RWPE2 (cell line): ENCODE measurements at places on chromosomes 1 and 21.

DNA sequence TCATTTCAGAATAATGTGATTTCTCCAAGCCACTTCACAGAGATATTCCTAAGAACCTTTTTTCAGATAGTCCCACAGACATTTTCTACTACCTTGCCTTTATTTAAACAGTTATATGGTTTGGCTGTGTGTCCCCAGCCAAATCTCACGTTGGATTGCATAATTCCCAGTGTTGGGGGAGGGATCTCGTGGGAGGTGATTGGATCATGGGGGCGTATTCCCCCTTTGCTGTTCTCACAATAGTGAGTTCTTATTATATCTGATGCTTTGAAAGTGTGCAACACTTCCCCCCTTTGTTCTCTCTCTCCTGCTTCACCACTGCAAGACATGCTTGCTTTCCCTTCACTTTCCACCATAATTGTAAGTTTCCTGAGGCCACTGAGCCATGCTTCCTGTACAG lies 93.6 kb upstream of the ZNF678 start:
- DNase-seq = no peak

DNA sequence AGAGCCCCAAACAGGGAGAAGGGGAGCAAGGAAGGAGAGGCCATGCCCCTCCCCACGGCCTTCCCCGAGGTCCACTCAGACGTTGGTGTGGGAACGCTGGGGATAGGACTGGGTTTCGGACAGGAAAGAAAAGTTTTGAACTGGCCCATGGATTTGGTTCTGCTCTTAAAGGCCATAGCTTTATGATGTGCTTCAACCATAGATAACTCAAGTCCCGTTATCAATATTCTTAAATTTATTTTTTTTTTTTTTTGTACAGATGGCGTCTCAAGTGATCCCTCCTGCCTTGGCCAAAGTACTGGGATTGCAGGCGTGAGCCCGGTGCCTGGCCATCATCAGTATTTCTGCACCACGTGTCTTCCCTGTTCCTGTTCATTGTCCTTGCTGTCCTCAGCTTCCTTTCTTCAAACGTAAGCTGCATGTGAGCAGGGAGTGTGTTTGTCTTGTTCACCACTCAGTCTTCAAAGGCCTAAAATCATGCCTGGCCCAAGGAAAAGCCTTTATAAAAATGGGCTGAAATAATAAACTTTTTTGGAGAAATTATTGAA lies 820 bp upstream of the KRTAP10-1 start:
- DNase-seq = no peak

DNA sequence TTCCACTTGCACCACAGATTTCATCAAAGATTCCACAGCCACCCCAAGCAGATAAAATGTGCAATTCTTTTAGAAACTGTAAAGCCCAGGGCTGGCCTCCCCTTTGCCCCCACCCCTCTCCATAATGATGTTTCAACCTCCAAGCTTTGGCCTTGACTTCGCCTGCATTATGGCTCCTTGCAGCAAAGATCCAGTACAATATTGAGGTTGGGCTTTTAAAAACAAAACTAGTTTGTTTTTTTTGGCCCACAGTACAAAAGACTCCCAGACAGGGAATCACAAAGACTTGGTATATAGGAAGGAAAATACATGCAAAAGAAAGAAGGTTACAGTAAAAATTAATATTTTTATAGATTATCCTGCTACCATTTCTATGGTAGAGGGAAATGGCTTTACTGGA lies 356.5 kb upstream of the PTBP2 start:
- DNase-seq = no peak

DNA sequence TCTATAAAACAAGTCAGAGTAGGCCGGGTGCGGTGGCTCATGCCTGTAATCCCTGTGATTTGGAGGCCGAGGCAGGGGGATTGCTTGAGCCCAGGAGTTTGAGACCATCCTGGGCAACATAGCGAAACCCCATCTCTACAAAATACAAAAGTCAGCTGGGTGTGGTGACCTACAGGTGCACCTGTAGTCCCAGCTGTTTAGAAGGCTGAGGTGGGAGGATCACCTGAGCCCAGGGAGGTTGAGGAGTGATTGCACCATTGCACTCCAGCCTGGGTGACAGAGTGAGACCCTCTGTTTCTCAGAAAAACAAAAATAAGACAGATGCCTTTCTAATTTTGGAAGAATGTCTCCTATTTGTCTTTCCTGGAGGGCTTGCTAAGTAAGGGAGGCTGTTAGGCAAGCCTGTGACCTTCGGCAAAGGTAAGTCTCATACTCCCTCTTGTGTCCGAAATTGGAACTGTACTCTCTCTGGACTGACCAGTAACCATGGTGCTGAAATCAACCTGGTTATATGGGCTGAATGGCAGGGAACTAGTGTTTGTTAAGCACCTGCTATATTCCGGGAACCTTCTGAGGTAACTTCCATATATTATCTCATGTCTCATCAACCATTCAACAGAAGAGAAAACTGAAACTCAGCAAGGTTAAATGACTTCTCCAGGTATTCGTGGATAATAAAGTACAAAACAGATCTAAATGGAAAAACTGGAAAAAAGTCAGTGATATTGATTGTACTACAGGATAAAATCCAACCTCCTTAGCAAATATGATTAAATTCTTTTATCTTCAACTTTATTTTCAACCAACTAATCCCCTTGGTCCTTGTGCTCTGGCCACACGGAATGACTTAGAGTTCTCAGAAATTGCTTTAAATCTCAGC lies 11.8 kb upstream of the RAB3B start:
- DNase-seq = no peak

DNA sequence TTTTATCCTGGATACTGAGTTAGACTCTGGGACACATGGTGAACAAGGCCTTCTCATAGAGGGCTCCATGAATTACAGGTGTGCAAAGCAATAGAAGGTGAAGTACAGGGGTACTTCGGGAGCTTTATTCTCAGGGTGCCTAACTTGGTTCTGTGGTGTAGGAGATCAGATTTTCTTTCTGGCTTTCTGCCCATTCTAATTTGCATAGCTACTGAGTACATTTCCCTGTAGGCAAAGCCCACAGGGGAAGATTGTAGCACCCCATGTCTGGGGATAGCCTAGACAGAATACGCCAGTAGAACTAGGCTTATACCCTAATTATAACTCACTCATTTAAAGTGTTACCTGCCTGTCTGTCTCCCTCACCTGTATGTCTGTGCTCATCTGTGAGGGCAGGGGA lies 49.7 kb downstream of the PGM1 start:
- no peak for DNase-seq

DNA sequence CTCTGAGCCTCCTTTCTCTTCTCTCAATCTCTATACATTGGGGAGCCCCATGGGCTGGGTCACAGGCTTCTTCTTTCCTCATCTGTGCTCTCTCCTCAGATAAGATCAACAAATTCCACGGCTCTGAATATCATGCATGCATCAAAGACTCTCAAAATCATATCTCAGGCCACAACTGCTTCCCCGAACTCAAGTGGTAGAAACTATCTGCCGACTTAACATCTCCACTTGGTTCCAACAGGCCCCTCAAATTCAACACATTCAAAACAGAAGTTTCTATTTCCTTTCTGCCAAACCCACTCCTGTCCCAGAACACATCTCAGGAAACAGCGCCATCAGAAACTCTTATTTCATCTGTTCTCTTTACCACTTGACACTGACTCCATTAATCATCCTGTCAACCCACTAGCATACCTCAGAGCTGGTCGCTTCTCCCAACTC lies 16.7 kb downstream of the DDX59 start:
- DNase-seq = no peak

DNA sequence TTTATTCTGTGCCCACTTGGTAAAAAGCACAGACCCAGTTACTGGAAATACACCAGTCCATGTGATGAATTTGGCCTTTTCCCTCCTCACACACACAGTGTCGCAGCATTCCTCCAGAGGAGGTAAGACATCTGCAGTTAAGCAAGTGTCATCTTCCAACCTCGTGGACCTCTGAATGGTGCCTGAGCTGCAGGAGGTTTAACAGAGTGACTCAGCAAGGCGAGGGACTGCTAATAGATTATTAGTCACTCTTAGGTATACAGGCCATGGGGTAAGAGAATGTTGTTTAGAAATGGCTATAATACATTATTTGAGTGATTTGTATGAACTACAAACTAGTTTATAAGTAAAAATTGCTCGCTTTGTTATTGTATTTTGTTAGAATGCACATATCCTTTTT lies 8.6 kb upstream of the LRRC8B start:
- DNase-seq = peak; percentile 69

GRCh38 chr1:74964508-74965102 lies 169.6 kb upstream of the LHX8 start:
- DNase-seq = no peak

DNA sequence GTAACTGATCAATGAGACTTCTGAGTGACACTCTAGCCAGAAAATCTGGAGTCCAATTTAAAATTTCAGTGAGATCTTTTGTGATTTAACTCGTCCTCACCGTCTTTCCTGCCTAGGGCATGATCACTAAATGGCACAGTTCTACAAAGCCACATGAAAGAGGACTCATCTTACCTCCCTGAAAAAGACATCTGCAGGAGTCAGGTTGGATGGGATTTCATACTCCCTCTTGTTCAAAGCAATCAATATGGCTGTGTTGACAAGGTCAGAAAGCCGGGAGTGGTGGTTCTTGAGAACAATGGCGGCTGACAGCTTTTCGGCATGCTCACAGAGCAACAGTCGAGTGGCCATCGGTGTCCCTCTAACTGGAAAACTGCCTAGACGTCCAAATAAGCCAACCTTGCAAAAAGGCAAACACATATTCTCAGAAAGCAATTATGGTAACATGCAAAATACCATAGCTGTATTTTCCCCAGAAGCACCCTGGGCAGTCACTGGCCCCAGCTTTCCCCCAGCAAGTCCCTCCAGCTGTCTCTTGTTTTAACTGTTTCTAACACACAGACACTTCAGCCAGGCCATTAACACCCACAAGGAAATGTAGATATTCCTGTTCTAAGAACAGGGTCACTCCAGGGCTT lies 36.6 kb upstream of the ACTA1 start:
- no peak for DNase-seq

- no peak for DNase-seq
Observed at GRCh38 chr1:79959635-79960034, 953.1 kb upstream of the ADGRL4 start.

- no peak for DNase-seq
Observed at GRCh38 chr1:43034195-43034658, 75.6 kb upstream of the SLC2A1 start.

- DNase-seq = no peak
Observed at GRCh38 chr1:162166917-162167615, 97.6 kb downstream of the NOS1AP start.

- peak; percentile 45 for DNase-seq
Observed at GRCh38 chr1:43537423-43538142, 6.9 kb downstream of the PTPRF start.

GRCh38 chr1:18632783-18633421 lies 2.3 kb downstream of the PAX7 start:
- DNase-seq = no peak

DNA sequence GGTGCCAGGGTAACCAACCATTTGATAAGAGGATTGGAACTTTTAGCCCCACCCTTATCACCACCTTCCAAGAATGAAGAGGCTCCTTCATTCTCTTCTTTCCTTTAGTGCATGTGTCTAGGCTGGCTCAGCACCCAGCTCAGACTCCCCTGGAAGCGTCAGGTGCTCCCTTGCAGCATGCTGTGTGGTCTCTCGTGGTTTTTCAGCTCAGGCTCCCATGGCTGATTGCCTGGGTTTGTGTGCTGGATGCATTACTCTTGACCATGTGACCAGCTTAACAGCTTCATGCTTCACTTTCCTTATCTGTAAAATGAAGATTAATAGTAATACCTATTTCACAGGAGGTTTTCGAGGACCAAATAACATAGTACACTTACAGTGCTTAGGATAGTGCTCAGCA lies 198.4 kb downstream of the HHAT start:
- no peak for DNase-seq

DNA sequence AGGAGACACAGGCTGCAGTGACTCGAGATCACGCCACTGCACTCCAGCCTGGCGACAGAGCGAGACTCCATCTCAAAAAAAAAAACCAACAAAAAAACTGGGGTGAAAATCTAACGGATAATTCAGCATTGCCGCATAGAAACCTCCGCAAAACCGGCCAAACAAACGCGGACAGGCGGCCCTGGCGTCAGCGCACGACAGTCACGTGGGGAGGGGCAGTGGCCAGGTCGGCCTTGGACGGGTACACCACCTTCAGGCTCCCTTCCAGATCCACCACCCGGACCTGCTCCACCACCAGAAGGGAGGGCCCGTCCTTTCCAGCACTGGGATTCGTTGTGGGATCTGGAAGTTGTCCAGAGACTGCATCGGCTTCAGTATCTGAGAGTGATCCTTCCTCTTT lies 8.4 kb downstream of the SMIM1 start:
- no peak for DNase-seq

DNA sequence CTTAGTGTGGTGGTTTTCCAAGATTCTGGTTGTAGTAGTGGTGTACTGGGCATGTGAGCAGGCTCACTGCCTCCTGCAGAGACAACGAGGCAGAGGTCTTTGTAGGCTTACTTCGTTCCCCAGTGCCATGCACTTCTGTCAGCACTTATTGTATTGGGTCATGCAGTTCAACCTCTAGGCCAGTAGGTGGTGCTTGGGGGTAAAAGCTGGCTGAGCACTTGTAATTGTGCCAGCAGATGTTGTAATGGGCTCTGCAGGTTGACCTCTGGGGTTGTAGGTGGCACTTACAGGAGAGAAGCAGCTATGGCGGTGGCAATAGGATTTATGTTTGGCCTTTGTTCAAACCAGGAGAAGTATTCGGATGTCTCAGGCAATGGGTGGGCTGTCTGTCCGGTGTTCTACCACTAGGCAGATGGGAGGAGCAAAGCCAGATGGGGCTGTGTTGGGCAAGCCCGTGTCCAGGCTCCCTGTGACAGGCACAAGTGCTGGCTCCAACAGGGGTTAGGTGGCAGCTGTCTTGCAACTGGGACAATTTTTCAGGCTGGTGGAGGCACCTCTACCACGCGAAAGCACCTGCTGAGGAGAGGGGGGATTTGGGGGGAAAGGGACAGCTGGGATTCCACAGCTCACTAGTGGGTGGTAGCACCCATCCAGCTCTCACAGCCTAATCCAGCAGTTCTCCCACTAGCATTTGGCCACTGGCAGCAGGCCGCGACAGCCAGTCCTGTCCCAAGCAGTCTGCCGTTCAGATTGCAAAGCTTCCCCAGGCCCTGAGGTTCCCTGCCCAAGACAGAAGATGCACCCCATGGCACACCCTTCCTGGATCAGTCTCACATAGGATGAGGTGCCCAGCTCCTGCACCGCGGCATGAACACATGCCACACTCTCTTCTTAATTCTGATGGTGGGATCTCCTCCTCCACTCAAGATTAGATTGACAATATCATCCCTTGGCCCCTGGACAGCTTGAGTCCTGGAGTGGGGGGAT lies 274.5 kb downstream of the CTH start:
- no peak for DNase-seq

GRCh38 chr1:177289532-177289931 lies 118.8 kb downstream of the BRINP2 start:
- DNase-seq = no peak

DNA sequence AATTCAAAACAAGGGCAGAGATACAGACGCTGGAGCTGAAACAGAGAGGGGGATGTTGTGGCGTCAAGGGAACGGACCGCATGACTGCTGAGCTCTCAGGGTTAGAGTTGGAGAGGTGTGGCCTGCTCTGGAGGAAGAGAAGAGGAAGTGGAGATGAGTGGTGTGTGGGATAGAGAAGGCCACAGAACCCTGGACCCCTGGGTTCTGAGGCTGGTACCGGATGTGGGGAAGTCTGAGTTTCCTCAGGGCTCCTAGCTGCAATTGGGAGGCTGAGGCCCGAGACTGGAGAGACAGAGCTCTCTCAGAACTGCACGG lies 1.8 kb downstream of the BCAN start:
- no peak for DNase-seq

- DNase-seq = no peak
Observed at GRCh38 chr1:22500471-22500870, 48.8 kb downstream of the ZBTB40 start.
